ENCODE measurements at places on chromosomes 7 and 10.

DNA sequence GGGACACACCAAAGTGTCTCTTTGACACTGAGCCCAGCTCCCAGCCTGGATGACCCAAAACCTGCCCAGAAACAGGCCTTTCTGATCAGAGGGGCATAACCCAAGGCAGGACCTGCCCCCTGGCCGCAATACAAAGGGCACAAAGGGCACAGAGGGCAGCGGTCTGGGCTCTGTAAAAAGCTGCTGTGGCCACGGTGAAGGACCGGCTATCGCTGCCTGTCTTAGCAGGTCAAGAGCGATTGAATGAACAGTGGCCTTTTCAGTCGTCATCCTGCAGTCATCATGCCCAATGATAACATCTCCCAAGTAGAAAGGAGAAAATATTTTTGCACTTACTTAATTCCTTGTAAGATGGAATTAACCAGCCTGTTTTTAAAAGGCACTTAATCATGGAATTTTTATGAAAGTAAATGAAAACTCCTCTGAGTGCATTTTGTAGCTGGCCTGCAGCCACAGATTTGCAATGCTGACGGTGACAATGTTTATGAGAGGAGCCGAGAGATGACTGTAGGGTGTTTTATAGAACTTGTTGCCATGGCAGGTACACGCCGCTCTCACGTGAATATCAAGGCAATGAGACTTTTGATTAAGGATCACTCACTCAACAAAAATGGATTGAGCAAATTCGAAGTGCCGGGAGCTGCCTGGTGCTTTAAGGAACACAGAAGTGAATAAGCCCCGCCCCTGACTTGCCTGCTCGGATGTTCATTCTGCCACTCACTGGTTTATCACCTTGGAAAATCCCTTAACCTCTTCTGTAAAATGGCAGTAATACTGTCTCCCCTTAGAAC is 47.3 kb upstream of the BHLHA15 start:
- DNase-seq: no peak

- DNase-seq: no peak
Measured at GRCh38 chr7:17939606-17940301, 540 bp downstream of the SNX13 start.

DNA sequence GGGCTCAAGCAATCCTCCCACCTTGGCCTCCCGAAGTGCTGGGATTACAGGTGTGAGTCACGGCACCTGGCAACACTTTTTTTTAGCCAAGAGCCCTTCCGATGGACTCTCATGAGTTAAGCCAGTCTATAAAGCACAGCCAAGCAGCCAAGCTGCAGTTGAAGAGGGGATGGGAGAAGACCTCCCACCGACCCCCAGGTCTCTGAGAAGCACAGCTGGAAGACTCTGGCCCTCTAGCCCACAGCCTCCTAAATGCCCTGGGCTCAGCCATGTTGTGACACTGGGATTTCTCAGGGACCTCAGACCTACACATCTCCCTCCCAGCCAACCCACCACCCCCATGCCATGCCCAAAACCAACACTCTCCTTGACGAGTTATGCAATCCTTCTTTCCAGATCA is 31.1 kb downstream of the CALML3 start:
- DNase-seq: peak; percentile 37

DNA sequence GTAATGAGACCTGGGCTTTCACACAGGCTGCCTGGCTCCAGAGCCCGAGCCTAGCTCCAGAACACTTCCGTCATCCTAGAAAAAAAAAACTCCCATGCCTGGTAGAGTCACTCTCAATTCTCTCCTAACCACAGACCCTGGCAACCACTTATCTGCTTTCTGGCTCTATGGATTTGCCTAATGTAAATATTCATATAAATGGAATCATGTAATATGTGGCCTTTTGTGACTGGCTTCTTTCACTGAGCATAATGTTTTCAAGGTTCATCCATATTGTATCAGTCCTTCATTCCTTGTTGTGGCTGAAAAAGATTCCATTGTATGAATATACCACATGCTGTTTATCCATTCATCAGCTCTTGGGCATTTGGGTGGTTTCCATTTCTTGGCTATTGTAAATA is 167.7 kb upstream of the MKLN1 start:
- DNase-seq: no peak

DNA sequence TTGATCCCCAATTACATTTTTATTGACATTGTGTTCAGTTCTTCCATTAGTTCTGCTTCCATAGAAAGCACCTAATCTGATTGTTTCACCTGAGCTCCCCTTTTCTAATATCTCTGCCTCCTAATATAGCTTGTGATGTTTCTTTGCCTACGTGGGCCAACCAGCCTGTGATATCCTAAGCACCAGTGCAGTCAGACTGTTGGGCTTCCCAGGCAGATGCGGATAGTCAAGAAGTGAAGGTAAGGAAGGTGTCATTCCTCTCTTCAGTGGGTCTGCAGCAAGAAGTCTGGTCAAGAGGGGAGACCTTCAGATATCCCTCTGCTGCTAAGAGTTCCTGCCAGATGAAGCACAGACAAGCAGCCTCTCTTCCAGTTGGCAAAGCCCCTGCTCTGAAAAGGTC is 16.2 kb upstream of the DGKI start:
- DNase-seq: no peak

- DNase-seq: no peak
Measured at GRCh38 chr7:11776039-11776438, 56.0 kb downstream of the THSD7A start.

DNA sequence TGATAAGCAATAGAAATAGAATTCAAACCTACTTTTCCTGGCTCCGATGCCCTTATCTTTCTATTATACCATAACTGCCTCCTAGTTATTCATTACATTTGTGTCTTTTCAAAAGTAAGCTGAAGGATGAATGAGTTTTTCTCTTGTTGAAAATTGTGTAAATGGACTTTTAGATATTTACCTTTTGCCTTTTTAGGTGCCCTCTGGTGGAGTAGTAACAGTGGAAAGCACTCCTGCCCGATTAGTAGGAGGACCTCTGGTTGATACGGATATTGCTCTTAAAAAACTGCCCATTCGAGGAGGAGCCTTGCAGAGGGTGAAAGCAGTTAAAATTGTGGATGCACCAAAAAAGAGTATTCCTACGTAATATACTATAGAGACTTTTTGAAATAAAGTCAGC is 11.2 kb downstream of the FAM237B start:
- no peak for DNase-seq

GRCh38 chr10:3072641-3073360 is 5.5 kb downstream of the PFKP start:
- no peak for DNase-seq

DNA sequence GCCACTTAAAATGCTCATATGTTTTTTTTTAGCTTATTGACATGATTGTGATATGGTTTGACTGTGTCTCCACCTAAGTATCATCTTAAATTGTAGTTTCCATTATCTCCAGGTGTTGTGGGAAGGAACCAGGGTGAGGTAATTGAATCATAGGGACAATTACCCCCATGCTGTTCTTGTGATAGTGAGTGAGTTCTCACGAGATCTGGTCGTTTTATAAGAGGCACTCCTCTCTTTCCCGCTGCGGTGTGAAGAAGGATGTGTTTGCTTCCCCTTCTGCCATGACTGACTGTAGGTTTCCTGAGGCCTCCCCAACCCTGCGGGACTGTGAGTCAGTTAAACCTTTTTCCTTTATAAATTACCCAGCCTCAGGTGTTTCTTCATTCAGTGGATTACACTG is 80.5 kb upstream of the ETV1 start:
- DNase-seq: no peak

- DNase-seq: no peak
Measured at GRCh38 chr10:48526846-48527505, 77.9 kb downstream of the ARHGAP22 start.

DNA sequence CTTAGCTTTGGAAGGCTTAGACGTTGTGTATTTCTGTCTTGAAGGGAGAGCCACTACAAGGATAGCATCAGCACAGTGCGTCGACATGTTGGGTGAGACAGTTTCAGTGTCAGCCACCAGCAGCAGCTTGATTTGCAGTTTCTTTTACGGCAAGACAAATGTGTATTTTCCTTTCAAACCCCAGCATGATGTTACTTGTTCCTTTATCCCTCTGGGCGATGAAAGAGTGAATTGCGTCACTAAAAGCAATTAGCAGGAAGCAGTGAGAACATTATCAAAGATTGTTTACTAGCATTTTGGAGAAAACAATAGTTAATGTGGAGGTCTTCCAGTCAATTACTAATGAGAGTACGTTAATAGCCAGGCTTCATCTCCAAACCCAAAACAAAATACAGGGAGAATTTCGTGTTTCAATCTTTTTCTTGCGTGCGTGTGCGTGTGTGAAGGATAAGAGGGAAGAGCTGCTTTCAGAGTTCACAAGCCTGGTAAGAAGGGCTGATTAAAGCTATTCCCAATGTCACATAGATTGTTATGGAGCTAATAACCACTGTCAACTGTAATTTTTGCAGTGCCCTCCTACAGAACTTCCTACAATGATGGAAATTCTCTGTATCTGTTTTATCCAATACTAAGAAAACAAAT is 157.1 kb upstream of the AOAH start:
- DNase-seq: no peak

- DNase-seq: no peak
Measured at GRCh38 chr10:48900371-48900801, 39.3 kb downstream of the LRRC18 start.

DNA sequence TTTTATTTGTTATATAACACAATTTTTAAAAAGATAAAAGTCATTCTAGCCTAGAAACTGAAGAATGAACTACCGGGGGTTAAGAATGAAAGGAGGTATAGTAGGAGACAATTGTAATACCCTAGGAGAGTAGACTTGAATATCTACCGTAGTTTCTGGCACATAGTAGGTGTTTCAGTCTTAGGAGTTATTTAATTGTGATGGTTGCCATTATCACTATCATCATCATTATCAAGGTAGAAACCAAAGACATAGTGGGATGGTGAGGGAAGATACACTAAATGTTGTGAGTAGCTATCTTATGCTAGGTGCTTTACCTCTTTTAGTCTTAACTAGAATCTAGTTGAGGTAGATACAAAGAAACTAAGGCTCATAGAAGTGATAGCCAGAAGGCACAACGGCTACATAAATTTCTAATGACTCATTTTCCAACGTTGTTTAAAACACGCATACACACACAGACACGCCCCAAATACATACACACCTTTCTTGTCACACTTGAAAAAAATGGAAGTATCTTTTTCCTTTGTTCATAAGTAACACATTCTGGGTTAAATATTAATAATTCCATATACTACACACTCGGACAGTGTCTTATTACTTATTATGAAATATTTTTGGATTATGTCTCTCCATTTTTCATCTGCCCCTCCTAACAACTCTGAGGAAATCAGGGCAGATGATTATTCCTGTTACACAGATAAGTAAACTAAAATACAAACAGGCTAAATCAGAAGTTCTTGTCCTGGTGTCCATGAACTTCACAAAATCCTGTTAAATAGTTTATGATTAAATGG is 2.0 kb upstream of the ANLN start:
- no peak for DNase-seq

DNA sequence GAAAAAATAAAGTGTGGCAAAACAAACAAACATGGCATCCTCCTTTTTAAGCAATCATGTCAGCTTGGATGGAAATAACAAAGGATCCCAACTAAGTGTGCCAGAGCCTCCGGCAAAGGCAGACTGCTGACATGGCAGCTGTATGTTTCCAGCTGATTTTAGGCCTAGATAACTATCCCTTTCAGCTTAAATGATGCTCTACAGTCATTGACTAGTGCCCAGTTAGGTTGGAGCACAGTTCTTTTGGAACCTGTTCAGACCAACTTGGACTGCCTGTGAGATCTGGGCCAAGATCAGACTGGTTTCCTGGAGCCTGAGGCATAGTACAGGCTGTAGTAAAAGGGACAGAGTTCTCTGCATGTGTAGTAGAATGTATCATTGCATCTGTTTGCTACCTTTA is 128.7 kb downstream of the DYNC1I1 start:
- DNase-seq: no peak

GRCh38 chr7:14639329-14639728 is 263.2 kb downstream of the DGKB start:
- DNase-seq: no peak

- DNase-seq: no peak
Measured at GRCh38 chr7:101009629-101010028, 10.3 kb upstream of the MUC17 start.

- DNase-seq: no peak
Measured at GRCh38 chr10:68271196-68271882, 39.4 kb upstream of the ATOH7 start.

GRCh38 chr10:98901441-98902110 is 334.1 kb downstream of the HPSE2 start:
- no peak for DNase-seq

- no peak for DNase-seq
Measured at GRCh38 chr10:60781661-60782060, 3.4 kb downstream of the CDK1 start.

DNA sequence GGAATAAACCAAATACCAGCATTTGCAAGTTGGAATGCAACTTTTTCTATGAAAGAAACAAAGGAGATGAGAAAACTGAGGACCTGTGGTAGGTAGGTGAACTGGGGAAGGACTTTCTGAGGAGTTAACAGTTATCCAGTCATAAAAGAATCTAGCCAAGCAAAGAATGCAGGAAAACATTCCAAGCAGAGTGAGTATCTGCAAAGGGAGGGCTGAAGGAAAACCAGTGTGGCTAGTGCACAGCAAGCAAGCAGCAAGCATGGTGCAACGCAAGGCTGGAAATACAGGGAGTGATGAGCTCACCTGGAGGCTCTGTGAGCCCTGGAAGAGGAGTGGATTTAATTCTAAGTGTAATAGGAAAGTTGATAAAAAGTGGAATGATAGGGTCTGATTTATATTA is 44.0 kb downstream of the RTKN2 start:
- DNase-seq: no peak

GRCh38 chr7:36594445-36594844 is 129.8 kb downstream of the AOAH start:
- DNase-seq: no peak

DNA sequence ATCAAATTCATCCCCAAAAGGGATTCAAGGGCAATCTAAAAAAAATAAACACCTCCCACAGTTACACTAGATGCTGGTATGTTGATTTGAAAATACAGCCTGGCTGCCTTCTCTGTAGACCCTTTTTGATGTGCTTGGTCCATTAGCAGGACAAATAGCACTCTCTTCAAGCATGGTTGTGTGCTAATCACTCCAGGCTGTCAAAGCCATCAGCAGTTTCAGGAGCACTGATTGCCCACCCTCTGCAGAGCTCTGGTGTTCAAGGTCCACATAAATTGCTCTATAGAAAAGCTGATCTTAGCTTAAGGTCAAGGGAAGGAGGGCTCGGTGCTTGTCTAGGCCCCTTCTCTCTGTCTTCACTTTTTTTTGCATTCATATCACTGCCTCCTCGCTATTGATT is 35.4 kb downstream of the PRR15 start:
- DNase-seq: no peak

All from chondrocyte (in vitro differentiated cells).